Retina (tissue), 1 donor: ENCODE measurements at places on chromosomes 12 and 14.
A peak's percentile ranks its signal among the peaks of the same experiment; 100 is the strongest.

DNA sequence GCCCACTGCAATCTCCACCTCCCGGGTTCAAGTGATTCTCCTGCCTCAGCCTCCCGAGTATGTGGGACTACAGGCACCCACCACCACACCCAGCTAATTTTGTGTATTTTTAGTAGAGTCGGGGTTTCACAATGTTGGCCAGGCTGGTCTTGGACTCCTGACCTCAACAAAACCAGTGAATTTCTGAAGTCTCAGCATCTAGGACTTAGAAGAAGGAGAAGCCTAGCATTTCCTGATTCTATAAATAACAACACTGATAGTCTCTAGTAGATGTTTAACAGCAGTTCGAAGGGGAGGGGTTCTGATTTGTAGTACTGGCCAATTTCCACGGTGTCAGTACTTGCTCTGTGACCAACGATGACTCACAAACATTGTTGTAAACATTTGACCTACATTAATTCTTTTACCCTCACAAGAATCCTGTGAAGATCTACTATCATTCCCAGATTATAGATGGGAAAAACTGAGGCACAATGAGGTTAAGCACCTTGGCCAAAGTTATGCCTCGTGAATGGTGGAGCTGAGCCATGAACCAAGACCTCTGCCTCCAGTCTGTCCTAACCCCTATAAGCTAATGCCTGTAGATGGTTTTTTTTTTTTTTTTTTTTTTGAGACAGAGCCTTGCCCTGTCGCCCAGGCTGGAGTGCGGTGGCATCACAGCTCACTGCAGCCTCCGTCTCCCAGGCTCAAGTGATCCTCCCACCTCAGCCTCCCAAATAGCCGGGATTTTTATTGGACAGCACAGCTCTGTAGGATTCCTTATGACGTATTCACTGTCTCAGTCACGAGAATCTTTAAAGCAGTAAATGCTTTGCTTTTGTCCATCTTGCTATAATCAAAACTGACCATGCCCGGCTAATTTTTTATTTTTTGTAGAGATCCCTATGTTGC is 5.2 kb downstream of the P2RX4 start:
- no peak for DNase-seq

DNA sequence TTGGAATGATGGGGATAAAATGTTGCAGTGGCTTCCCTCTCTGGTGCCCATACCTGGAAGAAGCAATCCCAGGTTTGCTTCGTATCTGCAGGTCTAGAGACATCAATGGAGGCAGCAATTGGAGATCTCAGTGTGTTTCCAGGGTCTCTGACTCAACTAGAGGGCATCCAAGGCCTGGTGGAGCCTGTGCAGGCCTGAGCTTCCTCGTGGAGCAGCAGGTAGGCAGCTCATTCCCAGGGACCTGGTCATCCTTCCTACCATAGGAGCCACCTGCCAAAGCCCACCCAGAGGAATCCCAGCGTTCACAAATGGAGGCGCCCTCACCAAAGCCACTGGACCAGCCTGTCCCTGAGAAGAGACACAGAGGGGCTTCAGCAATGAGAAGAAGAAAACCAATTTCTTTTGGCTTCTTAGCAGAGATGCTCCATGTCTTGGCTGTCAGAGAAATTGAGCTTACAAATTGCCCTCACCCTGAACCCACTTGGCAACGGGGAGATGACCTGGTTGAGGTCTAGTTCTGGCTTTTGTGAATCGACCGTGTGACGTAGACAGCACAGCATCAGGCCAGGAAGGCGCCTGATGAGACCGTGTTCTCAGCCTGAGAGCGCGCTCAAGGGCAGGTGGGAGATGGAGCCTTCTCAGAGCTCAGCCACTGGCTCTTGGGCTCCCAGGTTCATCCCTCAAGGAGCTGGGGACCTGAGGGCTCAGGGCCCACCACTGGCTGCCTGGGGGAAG is 283.6 kb downstream of the DPF3 start:
- no peak for DNase-seq

DNA sequence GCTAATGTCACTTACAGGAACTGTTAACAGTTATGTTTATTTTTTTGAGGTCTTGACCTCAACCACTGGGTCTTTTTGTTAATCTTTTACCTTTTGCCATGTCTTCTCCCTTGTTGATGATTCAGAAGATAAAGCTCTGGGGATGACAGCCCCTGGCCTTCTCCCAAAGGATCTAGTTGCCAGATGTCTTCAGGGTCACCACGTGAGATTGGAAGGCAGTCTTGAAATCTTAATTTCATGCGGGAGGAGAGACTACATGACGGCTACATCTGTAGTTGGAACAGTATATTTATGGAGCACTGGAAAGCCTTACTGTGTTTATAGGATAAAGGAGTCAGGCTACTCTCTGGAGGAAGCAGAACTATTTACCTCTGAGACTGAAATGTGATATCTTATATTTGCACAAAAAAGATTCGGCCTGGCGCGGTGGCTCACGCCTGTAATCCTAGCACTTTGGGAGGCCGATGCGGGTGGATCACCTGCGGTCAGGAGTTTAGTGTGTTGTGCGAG is 5.6 kb downstream of the MLEC start:
- no peak for DNase-seq

- no peak for DNase-seq
These were observed 61.8 kb upstream of the RTL1 start for GRCh38 chr14:100965296-100965695.

DNA sequence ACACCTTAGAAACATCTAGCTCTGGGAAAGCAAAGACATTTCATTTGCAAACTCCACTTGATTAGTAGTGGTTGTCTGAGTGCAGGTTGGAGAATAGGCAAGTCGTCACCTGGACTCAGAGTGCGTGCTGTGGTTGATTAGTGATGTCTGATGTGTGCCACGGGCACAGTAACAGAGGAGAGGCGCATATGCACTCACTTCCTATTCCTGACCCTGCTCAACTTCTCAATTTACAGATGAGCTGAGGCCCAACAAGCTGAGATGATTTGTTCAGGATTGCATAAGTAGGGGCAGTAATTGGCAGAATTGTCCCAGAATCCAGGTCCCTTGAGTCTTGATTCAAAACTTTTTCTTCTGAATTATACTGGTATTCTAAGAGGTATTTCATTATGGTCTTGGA is 44.9 kb downstream of the ADCK1 start:
- no peak for DNase-seq

GRCh38 chr12:26630546-26631027 is 202.4 kb downstream of the ITPR2 start:
- DNase-seq: peak; percentile 18

GRCh38 chr12:15928870-15929571 is 17.9 kb downstream of the DERA start:
- DNase-seq: peak; percentile 36

GRCh38 chr14:69392481-69392880 is 5.6 kb downstream of the ERH start:
- DNase-seq: no peak

GRCh38 chr12:14410177-14410576 is 44.7 kb downstream of the ATF7IP start:
- DNase-seq: no peak

DNA sequence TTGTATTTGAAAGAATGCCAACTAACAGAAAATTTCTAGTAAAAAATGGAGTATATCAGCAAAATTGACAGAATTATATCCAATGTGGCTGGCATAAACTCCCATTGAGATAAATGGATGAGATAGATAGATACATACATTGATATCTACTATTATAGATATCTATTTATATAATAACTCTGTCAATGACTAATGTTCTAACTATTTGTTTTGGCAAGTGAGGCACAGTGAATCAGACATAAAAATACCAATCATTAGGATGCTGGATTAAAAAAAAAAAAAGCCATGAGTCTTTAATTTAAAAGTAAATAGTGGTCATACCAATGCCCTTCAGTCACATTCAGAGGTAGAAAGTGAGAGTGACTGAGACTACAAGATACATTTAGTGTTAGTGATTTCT is 33.7 kb upstream of the GLIPR1 start:
- DNase-seq: no peak
